Gastrocnemius medialis (tissue), 4 donors: ENCODE measurements at places on chromosomes 5 and 9.

DNA sequence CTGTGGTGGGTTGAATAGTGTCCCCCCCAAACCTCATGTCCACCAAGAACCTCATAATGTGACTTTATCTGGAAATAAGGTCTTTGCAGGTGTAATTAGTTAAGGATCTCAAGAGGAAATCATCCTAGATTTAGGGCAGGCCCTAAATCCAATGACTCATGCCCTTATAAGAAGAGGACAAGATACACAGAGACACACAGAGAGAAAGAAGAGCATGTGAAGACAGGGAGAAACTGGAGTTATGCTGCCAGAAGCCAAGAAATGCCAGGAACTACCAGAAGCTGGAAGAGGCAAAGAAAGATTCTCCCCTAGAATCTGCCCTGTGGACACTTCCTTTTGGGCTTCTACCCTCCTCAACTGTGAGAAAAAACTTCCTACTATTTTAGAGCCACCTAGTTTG lies 8.8 kb downstream of the FAM13B start:
- no peak for DNase-seq

GRCh38 chr5:66903218-66903617 lies 293.4 kb downstream of the CD180 start:
- no peak for DNase-seq

- DNase-seq = no peak
Measured at GRCh38 chr5:83672646-83673045, 48.0 kb downstream of the HAPLN1 start.

- DNase-seq = no peak
Measured at GRCh38 chr5:148840531-148840930, 14.1 kb downstream of the ADRB2 start.

DNA sequence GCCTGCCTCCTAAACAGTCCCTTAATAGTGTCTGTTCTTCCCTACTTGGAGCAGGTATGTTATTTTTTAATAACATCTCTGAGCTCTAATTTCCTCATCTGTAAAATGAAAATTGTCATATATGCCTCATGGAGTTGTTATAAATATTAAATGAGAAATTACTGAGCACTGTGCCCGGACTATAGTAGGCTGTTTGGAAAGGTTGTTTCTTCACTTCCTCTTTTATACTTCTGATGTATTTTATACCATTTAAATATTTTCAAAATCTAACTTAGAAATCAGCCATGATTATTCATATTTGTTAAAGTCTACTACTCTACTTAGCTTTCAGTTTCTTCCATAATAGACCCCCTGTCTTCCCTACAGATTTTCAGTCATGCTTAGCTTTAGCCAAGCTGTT lies 30.5 kb upstream of the HAPLN1 start:
- DNase-seq = no peak

GRCh38 chr9:127586537-127586936 lies 25.5 kb upstream of the STXBP1 start:
- peak; percentile 69 for DNase-seq
